ENCODE measurements at places on chromosomes 6 and 20.
A peak's percentile ranks its signal among the peaks of the same experiment; 100 is the strongest.

GRCh38 chr6:12280902-12281301 is 9.3 kb upstream of the EDN1 start:
- DNase-seq: no peak

GRCh38 chr6:39929733-39930461 is 4.4 kb downstream of the MOCS1 start:
- DNase-seq: no peak

GRCh38 chr20:41432746-41433145 is 66.1 kb upstream of the EMILIN3 start:
- no peak for DNase-seq

DNA sequence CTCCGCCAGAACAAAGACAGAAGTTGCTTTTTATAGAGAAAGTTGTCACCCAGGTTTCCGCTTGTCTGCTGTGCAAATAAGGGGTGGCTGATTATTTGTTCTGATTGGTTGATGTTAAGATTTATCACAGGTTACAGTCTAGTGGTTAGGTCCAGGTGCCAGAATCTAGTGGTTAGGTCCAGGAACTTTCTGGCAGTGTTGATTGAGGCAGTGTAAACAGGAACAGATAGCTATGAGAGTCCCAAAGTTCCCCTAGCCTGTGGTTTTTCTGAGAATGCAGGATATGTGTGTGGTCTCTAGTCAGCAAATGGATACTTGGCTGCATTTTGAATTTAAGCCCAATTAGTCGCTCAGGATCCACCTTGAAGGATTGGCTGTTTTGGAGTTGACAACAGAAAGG is 148.0 kb downstream of the TMEM200A start:
- DNase-seq: peak; percentile 3

GRCh38 chr6:118677193-118677592 is 25.8 kb upstream of the CEP85L start:
- no peak for DNase-seq

Measured in CD4-positive, alpha-beta T cell (primary cell).